HTR-8/SVneo (cell line): ENCODE measurements at places on chromosomes 5 and 9.

DNA sequence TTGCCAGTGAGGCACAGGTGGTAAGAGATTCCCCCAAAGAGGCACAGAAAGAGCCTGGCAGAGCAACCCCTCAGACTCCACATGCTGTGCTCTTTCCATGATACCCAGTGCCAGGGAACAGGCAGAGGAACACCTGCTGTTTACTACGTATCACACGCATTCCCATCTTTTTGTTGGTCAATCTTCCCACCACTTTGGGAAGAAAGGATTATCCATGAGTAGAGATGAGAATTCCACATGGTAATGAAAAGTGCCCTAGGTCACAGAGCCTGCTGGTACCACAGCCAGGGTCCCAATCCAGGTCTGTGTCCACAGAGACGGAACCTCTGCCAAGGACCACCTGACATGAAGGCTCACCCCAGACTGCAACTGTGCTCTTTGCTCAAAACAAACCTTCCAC, 86.6 kb downstream of the LHFPL2 start:
- no peak for DNase-seq

GRCh38 chr5:119022017-119022745, 33.8 kb upstream of the DTWD2 start:
- peak; percentile 37 for DNase-seq

- no peak for DNase-seq
Measured at GRCh38 chr5:139646912-139647505, 1.1 kb upstream of the CXXC5 start.

- DNase-seq = no peak
Measured at GRCh38 chr5:74235552-74235951, 405.0 kb downstream of the ENC1 start.

DNA sequence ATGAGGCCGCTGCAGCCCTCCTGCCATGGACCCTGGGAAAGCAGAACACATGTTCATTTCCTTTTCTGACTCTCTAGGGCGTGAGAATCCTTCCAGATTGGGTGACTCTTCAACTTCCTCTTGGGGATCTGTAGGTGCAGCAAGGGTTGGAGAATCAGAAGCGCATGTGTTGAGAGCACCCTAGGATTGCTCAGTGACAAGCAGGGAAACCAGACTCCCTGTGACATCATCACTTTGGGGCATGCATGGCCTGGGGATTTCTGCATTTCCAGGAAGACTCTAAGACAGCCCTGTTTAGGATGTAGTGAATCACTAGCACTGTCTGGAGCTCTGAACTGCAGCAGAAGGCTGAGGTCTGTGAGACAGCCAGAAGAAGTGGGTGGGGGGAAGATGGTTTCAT, 15.1 kb upstream of the LCP2 start:
- DNase-seq = no peak

DNA sequence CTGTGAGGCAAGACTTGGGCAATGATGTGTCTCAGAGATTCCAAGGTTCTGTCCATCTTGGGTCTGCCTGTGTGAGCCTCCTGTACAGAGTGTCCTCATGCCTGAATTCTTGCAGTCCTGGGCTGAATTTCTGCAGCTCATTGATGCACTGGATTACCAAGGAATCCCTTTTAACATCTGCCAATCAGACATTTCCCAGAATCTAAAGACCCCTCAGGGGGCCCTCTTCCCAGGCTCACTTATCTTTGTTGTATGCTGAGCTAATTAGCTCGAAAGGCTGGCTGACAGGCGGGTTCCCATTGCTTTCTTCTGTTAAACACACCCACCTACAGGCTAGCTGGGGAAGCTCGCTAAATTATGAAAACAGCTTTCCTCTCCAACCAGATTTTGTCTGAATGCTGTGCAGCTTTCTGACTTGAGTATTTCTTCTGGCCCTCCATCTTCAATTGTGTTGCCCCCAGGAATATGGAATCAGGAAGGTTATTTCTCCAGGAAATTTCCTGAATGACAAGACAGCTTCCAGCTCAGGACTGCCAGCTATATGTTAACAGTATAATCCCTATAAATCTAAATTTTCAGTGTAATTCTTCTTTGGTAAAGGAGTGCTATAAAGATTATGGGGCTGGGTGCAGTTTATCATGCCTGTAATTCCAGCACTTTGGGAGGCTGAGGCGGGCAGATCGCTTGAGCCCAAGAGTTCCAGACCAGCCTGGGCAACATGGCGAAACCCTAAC, at the start of gene LIX1:
Gene LIX1 (minus strand): TSS at position 91 of the 734 bp plus-strand sequence. CDS start 35 bp downstream, at position 56.
- peak; percentile 39 for DNase-seq

- DNase-seq = no peak
Measured at GRCh38 chr5:139385061-139386049, 2.3 kb upstream of the SLC23A1 start.

- DNase-seq = no peak
Measured at GRCh38 chr5:53963958-53964357, 346.4 kb downstream of the ARL15 start.

GRCh38 chr5:181109489-181110013, 21.4 kb downstream of the OR2V1 start:
- no peak for DNase-seq

DNA sequence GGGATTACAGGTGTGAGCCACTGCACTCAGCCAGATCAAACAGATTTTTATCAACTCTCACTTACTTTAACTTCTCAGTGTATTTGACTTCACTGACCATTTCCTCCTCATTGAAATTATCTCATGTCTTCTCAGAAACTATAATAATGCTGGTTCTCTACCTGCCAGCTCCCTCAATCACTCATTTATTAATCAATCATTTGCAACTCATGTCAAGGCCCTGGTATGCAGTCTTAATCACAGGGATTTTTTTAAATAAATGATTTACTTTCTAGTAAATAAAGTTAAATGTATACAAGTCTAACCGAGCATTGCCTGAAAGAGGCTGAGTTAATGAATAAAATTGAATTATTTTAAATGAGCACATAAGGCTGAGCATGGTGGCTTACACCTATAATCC, 63.3 kb downstream of the PLPP1 start:
- no peak for DNase-seq

DNA sequence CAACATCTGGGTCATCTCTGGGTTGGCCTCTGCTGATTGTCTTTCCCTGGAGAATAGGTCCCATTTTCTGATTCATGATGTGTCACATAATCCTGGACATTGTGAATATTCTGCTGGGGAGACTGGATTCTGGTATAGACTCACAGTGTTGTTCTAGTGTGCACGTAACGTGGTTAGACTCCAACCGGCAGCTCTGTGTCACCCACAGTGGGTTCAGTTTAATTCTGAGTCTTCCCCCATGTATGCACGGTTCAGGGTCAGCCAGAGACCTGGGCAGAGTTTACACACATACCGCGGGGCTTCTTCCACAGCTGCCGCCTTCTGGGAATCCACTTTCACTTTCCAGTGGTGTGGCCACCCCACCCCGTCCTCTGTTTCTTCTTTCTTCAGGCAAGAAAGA, 38.0 kb upstream of the LRRC14B start:
- no peak for DNase-seq

- DNase-seq = no peak
Measured at GRCh38 chr9:130630506-130631330, 33.7 kb upstream of the PRDM12 start.

DNA sequence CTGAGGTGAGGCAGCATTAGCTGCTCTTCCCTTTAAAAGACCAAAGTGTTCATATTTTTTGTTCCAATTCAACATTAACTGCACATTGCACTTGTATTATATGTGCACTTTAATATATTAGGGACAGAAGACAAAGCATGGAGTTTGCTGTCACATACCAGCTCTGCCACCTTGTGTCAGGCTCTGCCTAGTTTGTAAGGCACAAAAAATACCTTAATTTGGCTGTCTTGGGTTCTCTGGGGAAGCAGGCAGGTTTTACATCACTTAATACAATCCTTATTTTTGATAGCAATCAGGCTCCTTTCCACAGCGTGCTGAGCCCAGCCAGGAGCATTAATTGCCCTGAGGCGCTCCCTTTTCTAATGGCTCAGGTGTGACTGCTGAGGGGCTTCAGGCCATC, 131.8 kb downstream of the SCAMP1 start:
- DNase-seq = no peak

GRCh38 chr5:164472165-164472564, 966.7 kb downstream of the MAT2B start:
- no peak for DNase-seq

- no peak for DNase-seq
Measured at GRCh38 chr9:14547245-14548060, 145.8 kb downstream of the ZDHHC21 start.

DNA sequence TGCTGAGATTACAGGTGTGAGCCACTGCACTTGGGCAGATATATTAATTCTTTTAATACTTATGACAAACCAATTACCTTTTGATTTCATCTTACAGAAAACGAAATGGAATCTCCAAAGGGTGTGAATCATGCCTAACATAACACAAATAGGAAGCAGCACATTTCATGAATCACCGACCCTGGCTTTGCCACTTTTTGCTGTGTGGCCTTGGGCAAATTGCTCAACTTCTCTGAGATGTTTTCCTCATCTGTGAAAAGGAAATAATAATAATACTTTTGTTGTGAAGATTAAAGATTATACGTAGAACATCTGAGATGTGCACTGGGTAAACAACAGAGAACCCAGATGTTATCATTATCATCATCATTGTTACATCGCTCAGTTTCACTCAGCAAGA, 50.7 kb upstream of the FREM1 start:
- no peak for DNase-seq

GRCh38 chr9:83219154-83219923, 156.4 kb upstream of the RASEF start:
- peak; percentile 67 for DNase-seq

- no peak for DNase-seq
Measured at GRCh38 chr5:92605591-92605990, 975.4 kb downstream of the NR2F1-AS1 start.

DNA sequence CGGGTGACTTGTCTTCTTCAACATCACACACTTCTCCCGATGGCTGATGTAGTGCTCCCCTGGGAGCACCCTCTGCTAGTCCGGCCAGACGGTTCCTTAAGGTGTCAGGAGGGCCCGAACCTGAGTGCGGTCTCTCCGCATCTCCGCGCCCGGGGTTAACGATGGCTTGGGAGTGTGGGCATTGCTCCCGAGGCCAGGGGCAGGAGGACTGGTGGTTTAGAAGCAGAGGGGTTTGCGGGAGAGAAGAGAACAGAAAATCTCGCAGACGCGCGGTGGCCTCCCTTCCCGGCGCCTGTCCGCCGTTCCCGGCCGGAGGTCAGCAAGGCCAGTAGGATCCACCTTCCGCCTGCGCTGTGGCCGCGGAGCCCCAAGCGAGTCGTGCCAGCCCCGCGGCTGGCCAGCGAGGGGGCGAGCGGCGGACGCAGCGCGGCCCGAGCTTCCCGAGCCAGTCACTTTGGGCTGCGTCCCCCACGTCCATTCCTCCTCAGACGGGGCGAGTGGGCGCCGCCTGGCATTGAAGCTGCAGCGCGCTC, 700 bp downstream of the CDO1 start:
- DNase-seq = peak; percentile 12

GRCh38 chr5:135223891-135224625, 175.0 kb downstream of the MACROH2A1 start:
- DNase-seq = no peak

GRCh38 chr5:151905557-151905961, 19.1 kb downstream of the GLRA1 start:
- DNase-seq = peak; percentile 30

GRCh38 chr5:78411586-78411985, 51.2 kb downstream of the SCAMP1 start:
- DNase-seq = no peak

- DNase-seq = peak; percentile 35
Measured at GRCh38 chr9:114387680-114388356, at the start of gene AKNA. Gene AKNA (minus strand): TSS chr9:114387982. CDS start chr9:114381333, 6,649 bp downstream.

DNA sequence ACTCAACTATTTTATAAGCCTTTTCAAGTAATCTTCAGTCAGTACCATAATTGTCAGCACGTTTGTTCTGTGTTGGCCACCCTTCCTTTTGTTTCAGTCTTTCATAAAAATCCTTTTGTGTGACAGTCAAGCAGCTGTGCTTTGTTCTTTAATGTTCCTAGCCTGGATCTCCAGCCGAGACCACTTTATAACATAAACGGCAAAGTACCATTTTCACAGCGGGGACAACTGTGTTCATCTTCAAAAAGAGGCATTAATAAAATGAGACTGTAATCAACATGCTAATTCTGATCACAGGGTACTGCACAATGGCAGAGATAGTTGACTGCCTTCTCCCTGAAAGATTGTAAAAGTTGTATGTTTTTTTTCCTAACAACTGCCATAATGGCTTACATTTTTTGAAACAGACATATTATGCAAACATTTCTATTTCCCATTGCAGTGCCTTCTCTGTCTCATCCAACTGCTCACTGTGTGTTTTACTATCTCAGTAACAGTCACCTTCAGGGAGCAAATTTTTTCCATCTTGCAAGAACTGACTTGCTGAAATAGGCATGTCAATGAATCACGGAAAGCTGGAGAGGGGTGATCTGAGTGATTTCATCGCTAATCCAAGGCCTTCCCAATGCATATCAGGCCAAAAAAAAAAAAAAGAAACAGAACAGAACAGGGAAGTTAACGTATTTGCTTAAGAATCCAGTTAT, 828.5 kb upstream of the DMAC1 start:
- DNase-seq = no peak

DNA sequence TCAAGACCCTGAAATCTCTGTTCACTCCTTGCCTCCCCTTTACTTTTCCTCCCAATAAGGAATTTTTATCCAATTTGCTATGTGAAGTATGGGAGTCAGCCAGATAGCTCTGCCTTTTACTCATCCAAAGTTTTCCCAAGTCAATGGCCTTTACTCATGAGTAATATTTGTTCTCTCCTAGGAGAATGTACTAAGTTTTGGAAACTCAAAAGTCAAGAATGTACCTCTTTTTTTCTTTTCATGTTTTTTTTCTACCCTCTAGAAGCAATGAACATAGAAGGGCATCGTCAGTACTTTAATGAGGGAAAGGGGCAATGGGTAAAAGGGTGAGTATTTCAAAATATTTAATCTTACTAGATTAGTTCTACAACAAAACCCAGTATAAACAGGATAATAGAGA, 140.2 kb upstream of the SGCD start:
- no peak for DNase-seq

DNA sequence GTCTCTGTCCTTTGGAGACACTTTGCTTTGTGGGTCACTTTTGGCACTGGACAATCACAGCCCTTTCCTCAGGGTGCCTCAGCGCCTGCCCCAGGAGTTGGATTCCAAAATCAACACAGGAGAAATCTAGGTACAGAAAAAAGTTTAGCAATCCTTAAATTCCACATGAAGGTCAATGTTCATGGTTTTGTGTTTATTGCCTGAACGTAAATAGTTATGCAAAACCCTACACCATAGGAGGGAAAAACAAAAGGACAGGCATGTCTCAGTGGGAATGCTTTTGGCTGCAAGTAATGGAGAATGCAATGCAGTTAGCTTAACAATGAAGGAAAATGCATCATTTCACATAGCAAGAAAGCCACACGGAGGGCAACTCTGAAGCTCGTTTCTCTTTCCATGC, 6.5 kb upstream of the HMCN2 start:
- no peak for DNase-seq

- DNase-seq = no peak
Measured at GRCh38 chr5:162193012-162193411, 125.4 kb downstream of the GABRG2 start.

DNA sequence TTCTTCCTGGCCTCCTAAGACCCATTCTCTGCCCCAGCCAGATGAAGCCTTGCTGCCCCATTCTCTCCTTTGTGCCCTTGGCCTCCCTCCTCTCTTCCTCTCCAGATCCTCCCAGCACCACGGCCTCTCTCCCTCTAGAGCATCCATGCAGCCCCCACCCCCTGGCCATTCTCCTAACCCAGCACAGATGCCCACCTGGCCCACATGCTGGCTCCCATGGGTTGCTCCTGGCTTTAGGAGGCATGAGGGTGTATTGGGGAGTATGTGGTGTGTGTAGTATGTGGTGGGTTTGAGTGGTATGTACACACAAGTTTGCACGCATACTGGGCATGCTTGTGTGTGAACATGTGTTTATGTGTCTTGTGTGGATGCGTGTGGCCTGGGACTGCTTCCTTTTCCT, 47.1 kb downstream of the FOXI1 start:
- DNase-seq = no peak

GRCh38 chr5:5159282-5160103, 19.4 kb downstream of the ADAMTS16 start:
- no peak for DNase-seq
